ENCODE measurements at places on chromosomes 1 and 21.

DNA sequence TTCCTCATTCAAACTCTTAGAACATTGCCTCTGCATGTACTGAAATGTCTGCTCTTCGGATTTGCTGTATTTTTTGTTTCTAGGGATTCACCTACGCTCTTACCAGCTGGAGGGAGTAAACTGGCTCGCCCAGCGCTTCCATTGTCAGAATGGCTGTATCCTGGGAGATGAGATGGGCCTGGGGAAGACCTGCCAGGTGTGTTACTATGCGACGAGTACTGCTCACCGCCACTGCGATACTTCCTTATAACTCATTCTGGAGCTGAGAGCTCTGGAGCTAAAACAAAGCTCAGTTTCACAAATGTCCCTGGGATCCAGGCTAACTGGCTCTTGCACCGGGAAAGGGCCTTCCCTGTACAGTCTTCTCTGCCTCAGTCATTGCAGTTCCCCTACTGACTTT lies 10.1 kb downstream of the CHD1L start:
- no peak for DNase-seq

DNA sequence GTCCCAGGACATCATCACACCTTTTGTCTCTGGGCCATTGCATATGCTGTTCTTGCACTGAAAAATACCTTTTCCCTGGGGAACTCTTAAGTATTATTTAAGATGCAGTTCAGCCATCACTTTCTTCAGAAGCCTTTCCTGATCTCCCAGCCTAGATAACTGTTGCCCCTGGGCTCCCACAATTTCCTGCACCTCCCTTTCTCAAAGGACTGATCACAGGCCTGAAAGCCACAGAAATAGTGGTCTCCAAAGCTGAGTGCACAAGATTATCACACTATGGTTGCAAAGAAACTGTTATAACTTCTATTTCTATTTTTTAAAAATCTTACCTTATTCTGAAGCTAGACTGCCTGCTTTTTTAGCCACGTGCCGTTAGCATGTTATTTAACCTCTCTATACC lies 2.8 kb upstream of the ZSCAN20 start:
- DNase-seq = no peak

DNA sequence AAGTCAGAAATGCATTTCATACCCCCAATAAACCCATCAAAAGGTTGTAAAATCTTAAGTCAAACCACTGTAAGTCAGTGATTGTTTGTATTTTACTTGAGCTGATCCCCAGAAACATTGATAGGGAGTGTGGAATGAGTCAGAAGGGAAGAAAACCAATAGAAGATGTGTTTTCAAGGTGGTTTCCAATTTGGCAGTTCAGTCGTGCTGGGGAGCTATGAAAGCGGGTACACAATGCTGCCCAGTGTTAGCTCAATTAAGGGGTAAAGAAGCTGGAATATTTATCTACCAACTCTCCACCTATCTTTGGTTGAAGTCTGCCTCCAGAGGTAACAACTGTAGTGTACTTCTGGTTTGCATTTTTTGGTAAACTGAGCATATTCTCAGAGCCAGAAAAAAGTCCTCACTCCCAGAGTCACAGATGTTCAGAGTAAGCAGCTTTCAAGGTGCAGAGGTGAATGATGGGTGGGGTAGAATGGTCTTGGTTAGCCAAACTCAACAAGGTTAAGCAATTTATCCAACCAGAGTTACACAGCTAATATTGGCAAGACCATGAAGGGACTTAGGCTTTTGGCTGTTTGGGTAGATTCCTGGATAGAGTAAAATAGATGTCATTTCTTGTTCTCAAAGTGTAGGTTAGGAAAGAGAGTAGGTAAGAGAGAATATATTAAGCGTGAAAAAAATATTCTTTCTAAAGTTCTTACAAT lies 202.9 kb upstream of the ADGRL2 start:
- no peak for DNase-seq

DNA sequence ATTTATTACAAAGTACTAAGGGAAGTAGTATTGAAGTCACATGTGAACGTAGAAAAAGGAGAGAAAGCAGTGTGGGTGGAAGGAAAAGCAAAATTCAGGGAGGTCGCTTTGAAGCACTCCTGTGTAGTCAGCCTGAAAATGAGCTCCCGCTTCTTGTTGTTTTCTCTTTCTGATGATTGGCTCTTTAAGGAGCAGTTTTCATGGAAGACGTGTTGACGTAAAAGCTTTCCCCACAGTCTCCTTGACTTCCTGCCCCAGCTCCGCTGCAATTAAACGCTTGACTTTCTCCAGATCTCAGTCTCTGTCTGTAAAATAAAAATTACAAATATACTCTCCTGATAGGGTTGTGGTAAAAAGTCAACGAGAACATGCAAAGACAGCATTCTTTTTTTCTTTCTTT lies 661.5 kb upstream of the ZP4 start:
- DNase-seq = no peak

- DNase-seq = no peak
Measured at GRCh38 chr21:29581393-29581792, 282.7 kb downstream of the BACH1 start.

GRCh38 chr1:35763201-35763600 lies 6.6 kb downstream of the CLSPN start:
- DNase-seq = no peak

GRCh38 chr1:25572708-25573590 lies 29.5 kb downstream of the LDLRAP1 start:
- DNase-seq = peak; percentile 43

DNA sequence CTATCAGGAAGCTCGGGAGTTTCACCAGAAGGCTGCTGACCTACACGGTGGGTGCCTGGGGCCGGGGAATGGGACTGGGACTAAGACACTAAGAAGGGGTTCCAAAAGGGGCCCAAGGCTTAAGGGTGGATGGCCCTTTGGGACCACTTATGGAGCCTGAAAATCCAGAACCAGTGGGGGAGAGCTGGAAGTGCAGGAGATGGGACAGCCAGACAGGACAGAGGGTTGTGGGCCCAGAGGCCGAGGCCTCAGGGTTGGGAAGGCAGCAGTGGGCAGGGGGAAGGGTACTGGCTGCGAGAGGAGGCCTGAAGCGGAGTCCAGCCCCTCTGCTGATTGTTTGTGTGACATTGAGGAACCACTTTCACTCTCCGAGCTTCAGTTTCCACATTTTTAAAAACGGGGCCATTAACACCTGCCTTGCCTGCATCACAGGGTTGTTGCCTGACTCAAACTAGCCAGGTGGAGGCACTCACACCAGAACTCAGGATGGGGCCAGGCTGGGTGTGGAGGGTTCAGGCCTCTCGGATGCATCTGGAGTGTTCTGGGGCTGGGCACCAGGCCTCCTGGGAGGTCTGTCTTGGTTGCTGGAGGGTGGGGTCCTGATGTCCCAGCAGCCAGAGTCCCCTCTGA lies 3.0 kb downstream of the TTC24 start:
- DNase-seq = no peak

GRCh38 chr1:202029727-202030126 lies 19.3 kb downstream of the ELF3 start:
- DNase-seq = no peak

GRCh38 chr1:87042111-87042811 lies 127.8 kb downstream of the HS2ST1 start:
- peak; percentile 20 for DNase-seq

- no peak for DNase-seq
Measured at GRCh38 chr1:50860256-50860655, 99.8 kb downstream of the FAF1 start.

DNA sequence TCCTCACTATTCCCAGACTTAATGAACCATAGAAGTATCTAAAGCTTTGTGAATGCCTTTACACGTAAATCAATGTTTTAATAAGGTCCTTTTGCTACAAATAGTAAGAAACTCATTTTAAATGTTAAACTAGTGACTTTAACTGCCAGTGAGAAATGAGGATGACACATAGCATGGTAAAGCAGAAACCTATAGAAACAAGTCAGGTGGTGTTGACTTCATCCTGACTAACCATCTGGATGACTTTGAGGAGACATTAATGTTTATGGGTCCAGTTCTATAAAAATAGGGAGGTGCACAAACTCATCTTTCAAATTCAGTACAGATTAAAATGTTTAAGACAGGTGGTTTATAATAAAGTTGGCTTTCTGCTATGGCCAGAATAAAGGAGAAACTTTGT lies 85.4 kb downstream of the COLGALT2 start:
- DNase-seq = no peak

DNA sequence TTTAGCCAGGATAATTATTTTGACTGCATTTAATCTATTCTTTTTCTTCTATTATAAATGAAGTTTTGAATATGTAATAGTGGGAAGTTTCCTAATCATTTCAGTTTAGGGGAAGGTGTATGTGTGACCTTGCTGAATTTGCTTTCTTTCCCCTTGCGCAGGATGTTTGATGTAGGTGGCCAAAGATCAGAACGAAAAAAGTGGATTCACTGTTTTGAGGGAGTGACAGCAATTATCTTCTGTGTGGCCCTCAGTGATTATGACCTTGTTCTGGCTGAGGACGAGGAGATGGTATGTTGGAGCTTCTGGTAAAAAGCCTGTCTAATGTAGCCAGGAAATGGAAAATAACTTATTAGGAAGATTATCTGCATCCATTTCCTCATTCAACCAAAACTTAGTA lies 33.4 kb downstream of the GNAT2 start:
- no peak for DNase-seq

DNA sequence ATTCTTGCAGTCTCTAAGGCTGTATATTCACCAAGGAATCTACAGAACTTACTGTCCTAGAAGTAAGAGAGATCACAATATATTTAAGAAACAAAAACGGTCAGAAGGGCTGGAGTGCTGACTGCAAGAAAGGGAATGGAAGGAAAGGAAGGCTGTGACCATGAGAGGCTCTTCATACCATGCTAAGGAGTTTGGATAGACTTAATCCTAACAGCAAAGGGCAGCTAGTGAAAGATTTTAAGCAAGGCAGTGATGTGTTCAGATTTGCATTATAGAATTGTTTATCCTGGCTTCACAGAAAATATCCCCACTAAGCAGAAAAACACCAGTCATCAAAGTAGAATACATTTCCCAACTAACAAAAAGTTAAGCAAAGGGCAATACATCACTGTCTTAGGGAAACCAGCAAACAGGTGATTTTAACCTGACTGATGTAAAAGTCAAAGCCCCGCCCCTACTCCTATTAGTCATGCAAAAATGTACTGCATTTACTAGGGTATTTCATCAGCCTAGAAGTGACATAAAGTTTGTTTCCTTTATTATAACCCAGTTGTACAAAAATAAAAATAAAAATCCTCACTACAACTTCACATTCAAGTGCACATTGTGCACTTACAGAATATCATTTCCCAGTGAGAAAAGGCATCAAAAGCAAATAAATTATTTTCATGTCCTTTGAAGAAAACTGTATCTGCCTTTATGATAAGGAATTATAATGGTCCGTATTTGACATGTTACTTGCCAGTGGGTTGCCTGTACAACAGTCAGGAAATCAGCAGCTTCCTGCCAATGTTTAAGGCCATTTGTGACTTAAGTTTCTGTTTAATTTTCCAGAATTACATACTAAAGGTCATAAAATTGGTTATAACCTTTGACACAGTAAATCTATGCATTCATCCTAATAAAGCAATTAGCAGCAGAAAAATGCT lies 17.2 kb downstream of the JAK1 start:
- DNase-seq = peak; percentile 20

DNA sequence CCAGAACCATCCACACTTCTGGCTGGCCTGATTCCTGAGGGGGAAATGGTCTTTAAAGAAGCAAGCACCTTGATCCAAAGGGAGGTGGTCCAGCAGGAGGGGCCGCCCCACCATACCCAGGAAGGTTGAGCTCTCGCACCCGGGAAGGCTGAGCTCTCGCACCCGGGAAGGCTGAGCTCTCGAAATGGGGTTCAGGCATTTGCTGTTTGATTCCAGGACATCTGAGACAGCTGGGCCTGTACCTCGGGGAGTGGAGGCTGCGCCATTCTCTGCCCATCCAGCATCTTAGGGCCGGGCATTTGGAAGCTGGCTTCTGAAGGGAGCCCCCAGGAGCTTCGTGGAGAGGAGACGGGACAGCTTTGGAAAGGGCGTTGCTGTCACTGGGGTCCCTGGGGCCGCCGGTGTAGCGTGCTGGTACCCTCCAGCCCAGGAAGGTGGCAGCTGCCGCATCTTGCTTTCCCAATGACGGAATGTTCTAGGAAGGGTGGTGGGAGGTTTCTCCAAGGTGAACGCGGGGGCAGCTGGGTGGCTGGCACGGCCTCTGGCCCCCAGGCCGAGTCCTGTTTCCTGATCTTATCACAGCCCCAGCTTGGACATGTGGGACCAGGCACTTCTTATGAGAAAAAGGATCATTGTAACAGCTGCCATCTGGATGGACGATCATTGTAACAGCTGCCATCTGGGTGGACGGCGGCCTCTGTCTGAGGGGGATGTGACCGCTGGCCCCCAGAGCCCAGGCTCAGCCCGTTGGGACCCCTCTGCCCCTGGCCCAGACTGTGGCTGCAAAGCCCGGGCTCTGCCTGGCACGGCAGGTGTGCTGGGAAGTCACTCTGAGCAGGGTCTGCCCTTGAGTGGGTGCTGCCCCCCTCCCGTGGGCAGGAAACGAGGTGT lies 61.6 kb downstream of the COL18A1 start:
- no peak for DNase-seq

- DNase-seq = no peak
Measured at GRCh38 chr1:220797553-220797952, 10.8 kb downstream of the MTARC1 start.

GRCh38 chr1:248851390-248851789 lies 7.5 kb downstream of the ZNF692 start:
- DNase-seq = no peak

Measured in Kasumi-1 (cell line).